Activated CD4-positive, alpha-beta T cell treated with anti-CD3 and anti-CD28 coated beads, Interleukin-2, amount 50 U/mL, for 4 hours (primary cell): ENCODE measurements at places on chromosomes 13 and 19.

GRCh38 chr19:52170304-52170703 is 1.1 kb downstream of the ZNF836 start:
- DNase-seq, result no peak

- DNase-seq, result no peak
Observed at GRCh38 chr19:6588508-6589345, 2.2 kb downstream of the CD70 start.

GRCh38 chr13:95708391-95708774 is 31.4 kb downstream of the DNAJC3 start:
- DNase-seq, result no peak

DNA sequence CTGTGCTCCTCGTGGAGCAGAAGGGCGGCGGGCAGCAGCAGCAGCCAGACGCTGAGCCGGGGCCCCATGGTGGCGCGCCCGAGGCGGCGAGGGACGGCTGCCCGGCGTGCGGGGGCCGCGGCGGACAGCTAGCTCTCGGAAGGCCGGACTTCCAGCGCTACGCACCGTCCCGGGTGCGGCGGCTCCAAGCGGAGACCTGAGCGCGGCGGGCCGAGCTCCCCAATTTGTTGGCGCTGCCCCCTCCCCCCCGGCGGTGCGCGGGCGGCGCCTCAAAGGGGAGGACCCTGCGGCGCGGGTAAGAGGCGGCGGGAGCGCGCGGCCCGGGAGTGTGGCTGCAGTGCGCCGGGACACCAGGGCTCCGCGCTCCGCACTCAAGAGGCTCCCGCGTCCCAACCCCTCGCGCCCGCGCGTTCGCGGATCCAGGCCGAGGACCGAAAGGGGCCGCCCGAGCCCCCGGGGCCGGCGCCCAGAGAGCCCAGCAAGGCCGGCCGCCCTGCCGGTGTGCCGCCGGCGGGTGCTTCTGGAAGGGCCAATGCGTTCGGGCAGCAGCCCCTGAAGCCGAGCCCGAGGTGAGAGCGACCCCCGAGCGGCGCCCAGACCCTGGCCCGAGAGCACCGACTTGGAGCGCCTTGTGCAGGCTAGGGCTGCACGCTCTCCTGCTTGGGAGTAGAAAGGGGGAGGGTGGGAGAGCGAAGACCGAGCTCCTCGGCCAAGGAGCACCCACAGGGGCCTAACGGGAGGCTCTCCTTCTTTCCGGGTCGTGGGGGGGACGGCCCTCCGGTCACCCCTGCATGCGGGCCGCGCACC is at the start of the genes COL4A1 and COL4A2:
COL4A1 (minus strand) TSS at position 198 of the 807 bp plus-strand sequence; CDS start at position 68, 130 bp downstream.
COL4A2 (plus strand) TSS at position 325 of the 807 bp plus-strand sequence. CDS start 620 bp downstream, outside the sequence.
- DNase-seq, result no peak

- no peak for DNase-seq
Observed at GRCh38 chr13:80889829-80890228, 548.9 kb upstream of the SPRY2 start.

DNA sequence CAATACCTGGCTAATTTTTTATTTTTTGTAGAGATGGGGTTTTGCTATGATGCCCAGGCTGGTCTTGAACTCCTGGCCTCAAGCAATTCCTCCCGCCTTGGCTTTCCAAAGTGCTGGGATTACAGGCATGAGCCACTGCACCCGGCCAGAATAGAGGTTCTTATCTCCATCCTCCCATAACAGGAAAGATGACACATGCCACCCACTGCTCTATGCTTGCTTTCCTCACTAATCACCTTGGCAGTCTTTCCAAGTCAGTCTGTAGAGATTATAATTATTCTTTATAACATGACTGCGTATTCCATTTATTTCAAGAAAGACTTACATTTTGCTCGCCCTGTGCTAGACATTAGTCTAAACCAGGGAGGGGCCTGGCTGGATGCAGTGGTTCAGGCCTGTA is 6.7 kb downstream of the VAV1 start:
- DNase-seq, result no peak

- no peak for DNase-seq
Observed at GRCh38 chr13:52644108-52644507, 1.9 kb downstream of the HNRNPA1L2 start.

DNA sequence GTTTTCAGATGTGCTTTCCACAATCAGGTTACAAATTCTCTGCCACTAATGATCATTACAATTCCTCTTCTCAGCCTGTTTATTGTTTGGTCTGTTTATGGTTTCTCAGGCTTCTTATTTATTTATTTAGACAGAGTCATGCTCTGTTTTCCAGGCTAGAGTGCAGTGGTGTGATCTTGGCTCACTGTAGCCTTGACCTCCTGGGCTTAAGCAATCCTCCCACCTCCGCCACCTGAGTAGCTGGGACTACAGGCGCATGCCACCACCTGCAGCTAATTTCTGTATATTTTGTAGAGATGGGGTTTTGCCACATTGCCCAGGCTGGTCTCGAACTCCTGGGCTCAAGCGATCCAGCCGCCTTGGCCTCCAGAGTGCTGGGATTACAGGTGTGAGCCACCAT is 2.1 kb upstream of the ZSCAN5A start:
- no peak for DNase-seq

- no peak for DNase-seq
Observed at GRCh38 chr13:28707629-28708427, 10.9 kb downstream of the SLC46A3 start.

DNA sequence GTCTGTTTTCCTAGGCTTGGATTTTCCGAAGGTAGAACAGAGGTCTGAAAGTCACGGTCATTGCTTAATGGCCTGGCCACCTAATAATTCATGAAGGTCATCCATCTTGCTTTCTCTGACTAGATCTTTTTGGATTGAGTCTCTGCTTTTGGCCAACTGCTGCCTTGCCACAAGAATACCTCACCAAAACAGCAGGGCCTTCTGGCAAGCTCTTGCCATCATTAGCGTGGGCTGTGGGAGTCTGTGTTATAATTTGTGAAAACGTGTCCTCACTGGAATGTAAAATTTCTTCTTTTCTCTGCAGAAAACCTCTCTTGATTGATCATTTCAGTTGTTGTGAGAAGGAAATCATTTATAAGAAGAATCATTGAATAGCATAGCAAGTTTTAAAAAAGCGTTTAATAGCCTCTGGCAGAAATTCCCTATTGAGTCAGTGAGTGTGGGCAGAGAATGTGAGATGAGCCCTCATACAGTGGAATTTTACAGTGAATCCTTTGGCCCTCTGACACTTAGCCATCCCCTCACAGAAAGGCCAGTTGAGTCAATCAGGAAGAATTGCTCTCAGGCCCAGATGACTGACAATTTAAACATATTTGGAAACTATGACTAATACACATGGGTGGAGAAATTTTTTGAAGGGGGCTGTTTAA is 43.2 kb upstream of the ERICH6B start:
- no peak for DNase-seq

DNA sequence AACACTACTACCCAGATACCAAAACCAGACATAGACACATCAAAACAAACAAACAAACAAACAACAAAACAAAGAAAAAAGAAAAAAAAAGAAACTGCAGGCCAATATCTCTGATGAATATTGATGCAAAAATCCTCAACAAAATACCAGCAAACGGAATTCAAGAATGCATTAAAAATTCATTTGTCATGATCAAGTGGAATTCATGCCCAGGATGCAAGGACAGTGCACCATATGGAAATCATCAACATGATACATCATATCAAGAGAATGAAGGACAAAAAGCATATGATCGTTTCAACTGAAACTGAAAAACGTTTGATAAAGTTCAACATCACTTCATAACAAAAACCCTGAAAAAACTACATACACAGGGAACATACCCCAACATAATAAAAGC is 48.9 kb upstream of the CEACAM21 start:
- no peak for DNase-seq
